ENCODE measurements at places on chromosomes 5 and 9.

DNA sequence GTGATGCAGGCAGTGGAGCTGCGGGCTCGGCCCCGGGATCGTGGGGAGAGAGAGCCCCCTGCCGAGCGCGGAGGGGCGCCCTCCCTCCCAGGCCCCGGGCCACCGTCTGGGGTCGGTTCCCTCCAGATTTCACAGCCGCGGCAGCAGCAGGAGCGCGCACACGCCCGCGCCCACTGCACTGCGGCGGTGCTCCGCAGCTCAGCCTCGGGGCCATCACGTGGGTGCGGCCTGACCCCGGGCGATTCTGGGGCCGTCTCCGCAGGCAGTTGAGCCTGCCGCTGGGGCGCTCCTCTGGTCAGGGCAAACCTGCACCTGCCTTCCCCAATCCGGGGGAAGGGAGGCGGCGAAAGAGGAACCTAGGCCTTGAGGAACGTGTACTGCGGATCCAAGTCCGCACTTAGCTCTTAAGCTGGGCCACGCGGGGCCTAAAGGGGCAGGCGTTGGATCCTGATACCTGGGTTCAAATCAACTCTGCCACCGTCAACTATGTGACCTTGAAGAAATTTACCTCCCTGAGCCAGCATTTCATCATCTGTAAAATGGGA is 9.4 kb upstream of the DELE1 start:
- no peak for DNase-seq

DNA sequence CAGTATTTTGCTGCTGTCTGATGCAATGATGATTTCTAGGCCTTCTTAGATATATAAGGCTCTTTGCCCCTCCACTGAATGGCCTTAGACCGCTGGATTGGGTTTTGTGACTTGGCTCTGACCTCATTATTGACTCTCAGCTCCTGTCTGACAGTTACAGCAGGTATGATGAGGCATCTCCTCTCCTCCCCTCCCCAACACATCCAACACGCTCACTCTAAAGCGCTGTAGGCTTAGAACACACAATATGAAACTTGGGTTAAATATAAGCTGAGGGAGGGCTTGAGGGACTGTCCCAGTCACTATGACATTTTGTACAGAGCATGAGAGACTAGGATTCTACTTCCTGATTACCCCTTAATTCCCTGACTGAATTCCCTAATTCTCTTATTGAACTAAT is 18.8 kb upstream of the CER1 start:
- DNase-seq = no peak

GRCh38 chr9:21836437-21837161 is 34.2 kb downstream of the MTAP start:
- no peak for DNase-seq

GRCh38 chr9:6625363-6625762 is 20.2 kb downstream of the GLDC start:
- DNase-seq = no peak

DNA sequence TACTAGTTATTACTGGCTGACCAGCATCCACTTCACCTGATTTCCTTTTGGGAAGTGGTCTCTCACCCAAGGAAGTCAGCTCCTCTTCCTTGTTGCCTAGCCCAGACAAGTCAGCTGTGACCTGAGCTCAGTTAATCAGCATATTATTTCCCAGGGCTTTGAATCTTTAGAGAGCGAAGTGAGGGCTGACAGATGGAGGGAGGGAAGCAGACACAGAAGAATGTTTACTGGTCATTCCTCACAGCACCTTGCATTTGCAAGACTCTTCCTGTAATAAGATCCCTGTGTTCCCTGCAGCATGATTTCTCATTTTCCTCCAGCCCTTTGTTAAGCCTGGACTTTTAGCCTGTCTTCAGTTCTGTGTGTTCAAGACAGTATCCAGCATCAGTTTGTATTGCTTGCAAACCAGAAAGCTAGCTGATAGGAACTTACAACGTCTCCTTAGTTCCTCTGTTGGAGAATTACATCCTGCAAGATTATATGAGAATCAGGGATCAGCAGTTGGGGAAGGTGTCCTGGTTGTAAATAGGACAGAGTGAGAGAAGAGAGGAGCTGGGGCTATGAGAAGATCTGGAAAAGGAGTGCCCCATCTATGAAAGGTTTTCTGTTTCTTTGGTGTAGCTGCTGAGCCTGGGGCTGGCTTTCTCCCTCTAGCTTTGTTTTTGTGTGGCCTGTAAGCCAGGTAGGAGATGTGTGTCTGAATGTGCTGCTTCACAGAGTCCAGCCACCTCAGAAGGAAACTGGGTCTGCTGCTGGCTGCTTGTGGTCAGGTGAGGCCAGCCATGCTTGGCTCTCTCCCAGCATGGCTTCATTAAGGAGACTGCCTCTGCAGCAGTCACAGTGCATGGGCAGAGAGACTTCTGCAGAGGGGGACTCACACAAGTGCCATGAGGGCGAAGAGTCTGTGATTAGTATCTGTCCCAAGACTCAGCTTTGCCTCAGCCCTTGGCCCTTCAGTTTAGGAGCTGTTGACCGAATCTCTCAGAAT is 50.3 kb downstream of the MAN2A1 start:
- no peak for DNase-seq

DNA sequence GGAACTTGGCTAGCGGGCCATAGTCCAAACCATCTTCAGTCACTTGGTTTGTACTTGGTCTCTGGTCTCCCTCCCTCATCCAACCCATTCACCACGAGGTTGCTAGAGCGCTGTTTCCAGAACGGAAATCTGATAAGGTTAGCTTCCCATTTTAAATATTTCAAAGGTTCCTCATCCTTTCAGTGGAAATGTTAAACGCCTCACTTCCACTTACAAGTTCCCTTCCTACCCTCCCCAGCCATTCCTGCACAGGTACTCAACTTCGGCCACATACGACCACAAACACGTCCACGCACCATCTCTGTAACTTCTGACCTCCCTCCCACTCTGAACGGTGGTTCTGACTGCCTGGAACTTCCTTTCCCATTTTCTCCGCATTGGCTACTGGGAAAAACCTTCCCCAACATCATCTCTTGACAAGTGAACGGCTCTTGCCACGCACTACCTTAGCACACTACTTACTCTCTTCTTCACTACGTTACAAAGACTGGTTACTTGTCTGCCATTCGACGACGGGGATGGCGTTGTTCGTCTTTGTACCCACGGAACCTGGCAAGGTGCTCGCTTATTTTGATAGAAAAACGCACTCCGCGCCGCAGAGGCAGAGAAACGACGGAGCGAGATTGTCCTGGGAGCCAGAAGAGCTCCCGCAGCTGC is 629 bp downstream of the CCNH start:
- DNase-seq = no peak

GRCh38 chr5:6411141-6411540 is 32.8 kb upstream of the MED10 start:
- no peak for DNase-seq
